ENCODE measurements at places on chromosomes 7 and 10.

DNA sequence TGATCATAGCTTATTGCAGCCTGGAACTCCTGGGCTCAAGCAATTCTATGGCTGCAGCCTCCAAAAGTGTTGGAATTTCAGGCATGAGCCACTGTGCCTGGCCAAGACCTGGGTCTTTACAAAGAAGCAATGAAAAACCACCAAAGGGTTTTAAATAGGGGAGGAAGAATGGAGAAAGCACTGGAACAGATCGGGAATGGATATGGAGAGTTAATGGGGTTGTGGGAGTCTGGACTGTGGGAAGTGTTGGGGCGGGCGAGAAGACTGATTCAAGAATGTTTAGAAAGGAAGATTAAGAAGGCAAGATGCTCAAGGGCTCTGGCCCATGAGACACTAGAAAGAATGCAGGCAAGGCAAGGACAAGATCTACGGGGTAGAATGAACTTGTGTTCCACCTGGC is 98.5 kb downstream of the CARD11 start:
- DNase-seq: no peak

DNA sequence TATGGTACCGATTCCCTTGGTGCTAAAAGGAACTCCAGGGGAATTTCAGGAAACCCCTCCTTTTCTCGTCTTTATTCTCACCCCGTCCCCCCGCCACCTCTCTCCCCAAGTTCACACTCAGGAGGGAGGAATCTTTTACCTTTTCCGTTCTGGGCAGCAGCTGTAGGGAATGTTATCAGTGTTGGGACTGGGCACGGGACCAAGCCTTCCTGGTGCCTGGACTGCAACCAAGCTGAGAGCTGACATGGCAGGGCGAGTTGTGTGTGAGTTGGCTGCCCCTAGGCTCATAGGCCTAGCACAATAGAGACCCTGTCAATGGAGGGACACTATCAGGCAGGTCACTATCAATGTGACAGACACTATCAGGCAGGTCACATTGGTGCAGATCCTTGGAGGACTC is 121.4 kb downstream of the TCF7L2 start:
- DNase-seq: no peak

- DNase-seq: no peak
Measured at GRCh38 chr7:16207321-16207720, 214.0 kb downstream of the CRPPA start.

DNA sequence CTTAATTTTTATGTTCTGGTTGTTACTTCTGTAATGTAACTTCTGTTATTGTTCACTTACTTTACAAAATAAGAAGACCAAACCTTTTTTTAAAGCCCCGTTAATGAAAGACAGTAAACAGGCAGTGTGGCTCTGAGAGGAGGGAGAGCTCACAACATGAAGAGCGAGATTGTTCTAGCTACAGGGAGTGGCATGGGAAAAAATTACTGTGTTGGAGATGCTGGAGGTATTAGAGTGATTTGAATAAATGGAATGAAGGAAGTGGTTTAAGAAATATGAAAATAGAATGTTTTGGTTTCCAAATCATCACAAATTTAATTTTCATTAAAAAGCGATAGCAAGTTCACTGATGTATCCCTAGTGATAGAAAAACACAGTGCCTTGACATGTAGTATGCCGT is 31.8 kb downstream of the REEP3 start:
- DNase-seq: no peak

GRCh38 chr10:71270301-71271220 is 48.5 kb upstream of the SLC29A3 start:
- no peak for DNase-seq

GRCh38 chr10:119115926-119116325 is 12.0 kb downstream of the DENND10 start:
- no peak for DNase-seq

DNA sequence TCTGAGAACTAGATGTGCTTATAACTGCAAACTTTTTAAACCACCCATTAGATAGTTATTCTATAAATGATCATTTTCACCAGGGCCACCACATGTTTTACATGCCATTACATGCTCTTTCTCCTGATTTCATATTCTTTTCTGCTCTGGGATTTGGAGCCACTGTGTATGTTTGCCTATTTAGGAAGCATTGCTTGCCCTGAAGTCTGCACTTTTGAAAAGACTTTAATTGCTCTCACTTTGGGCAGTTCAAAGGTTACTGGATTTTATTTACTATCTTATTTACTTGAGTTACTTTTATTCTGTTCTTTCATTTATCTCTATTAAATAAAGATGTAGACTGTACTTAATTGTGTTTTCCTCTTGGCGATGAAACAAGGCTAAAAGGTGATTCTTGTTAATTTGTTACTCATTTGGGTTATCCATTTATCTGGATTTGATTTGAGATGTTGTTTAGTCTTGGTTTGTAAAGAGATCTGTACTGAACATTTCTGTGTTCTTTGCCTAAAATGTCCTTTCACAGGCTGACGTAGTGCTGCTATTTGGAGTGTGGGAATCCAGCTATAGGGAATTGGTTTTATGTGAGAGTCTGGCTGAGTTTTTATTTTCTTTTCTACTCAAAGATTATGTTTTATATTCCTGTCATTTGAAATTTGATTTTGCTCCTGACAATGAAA is 88.8 kb downstream of the SUGCT start:
- DNase-seq: no peak

- DNase-seq: no peak
Measured at GRCh38 chr10:98414578-98414931, 427 bp downstream of the PYROXD2 start.

- DNase-seq: no peak
Measured at GRCh38 chr7:18402488-18403183, 92.9 kb upstream of the HDAC9 start.

GRCh38 chr7:129798616-129799349 is 154.0 kb downstream of the UBE2H start:
- DNase-seq: no peak

GRCh38 chr7:18353339-18353738 is 142.2 kb upstream of the HDAC9 start:
- no peak for DNase-seq

DNA sequence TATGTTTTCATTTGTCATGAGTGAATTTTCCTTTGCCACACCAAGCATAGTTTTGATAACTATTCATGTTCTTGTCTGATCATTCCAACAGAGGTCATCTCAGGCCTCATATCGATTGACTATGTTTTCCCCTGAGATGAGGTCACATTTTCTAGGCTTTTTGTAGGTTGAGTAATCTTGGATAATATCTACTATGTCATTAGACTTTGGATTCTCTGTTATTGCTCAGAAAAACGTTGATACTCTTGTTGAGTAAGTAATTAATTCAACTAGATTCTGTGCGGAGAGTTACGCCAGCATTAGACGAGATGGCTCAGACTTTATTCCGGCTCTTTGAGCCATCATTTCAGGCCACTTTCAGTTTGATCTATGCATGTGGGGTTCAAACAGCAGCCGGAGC is 57.7 kb downstream of the KLF6 start:
- DNase-seq: no peak

DNA sequence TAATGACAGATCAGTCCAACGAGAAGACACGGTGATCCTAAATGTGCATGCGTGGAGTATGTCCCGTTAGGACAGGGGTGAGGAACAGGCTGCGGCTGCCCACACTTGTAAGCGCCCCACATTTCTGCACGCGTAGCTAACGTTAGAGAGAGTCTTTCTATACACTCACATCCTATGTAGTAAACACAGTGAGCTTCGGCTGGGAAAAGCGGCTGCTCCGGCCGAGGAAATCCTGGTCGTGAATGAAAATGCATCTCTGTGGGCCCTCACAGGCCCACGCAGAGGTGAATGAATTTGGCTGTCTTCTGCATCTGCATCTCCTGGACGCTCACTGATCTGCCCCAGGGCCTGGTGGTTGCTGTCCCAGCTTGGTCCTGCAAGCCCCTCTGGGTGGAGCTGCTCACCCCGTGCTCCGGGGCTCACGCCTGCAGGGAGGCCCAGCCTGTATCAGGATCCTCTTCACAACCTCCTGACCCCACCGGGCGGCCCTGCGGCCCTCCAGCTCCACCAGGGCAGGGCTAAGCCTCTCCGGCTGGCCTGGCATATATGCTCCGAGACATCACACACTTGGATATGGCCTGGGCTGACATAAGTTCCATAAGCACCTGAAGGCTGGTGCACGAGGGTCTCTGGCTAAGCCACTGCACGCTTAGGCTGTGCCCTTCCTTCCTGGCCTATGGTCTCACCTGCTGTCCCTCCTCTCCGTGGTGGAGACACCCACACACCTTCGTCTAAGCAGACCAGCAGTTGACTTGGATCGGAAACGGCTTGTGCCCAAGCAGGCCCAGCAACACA is 117.9 kb upstream of the DIP2C start:
- no peak for DNase-seq

GRCh38 chr7:108024538-108024937 is 21.6 kb upstream of the LAMB1 start:
- DNase-seq: no peak

- DNase-seq: no peak
Measured at GRCh38 chr10:124709861-124710260, 34.3 kb downstream of the FAM53B start.

DNA sequence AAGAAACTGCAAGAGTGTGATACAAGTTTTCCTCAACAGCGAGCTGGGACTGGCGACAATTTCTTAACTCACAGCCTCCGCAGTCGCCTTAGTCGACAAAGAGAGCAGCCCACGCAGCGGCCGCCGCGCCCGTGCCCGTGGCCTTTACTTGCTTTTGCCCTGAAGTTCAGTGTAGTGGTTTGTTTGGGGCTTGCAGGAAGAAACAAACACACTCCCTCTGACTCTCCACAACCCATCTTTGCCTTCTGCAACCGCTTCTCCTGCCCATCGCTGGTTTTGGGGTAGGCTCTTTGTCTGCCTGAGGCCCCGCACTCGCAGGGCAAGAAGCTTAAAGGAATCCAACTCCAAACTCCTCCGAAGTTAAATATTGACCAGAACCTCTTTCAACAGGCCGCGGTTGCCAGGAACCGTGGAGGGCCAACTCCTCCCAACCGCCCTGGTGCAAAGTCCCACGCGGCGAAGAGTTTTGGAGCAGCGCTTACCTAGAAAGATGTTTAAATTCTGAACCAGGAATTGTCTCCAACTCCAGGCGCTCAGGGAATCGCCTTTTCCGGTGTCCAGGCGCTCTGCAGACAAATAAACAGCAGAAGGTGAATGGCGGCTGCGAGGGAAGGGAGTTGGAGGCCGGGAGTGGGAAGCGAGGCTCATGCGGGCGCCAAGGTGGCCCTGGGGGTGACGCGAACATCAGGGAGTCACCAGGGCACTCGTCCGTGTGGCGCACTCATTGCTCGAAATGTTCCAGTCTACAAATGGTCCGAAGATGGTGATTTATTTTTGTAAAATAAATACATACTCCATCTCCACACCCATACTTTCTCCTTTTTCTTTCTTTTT is 8.3 kb downstream of the HOXA4 start:
- no peak for DNase-seq

- DNase-seq: no peak
Measured at GRCh38 chr10:32501906-32502305, 56.0 kb downstream of the CCDC7 start.

GRCh38 chr7:77427996-77428603 is 12.0 kb upstream of the GSAP start:
- DNase-seq: no peak

- DNase-seq: no peak
Measured at GRCh38 chr7:127365164-127365956, 27.1 kb downstream of the ZNF800 start.

GRCh38 chr7:151336027-151336708 is 5.4 kb upstream of the NUB1 start:
- DNase-seq: no peak

DNA sequence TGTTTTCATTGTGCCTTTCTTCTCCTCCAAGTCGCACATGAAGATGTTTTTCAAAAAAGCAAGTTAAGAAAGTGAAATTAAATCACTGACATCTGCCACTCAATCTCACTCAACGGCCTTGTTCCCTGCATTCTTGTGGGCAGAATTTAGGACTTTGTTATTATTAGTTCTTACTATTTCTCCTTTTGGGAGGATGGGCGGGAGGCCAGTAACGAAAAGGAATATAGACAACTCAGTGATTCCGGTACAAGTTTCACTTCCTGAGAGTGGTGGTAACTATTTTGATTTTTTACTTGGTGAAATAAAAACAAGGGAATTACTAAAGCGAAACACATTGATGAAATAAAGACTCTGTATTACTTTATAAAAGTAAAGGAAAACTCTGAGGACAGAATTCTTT is 231.9 kb upstream of the HABP2 start:
- DNase-seq: no peak

DNA sequence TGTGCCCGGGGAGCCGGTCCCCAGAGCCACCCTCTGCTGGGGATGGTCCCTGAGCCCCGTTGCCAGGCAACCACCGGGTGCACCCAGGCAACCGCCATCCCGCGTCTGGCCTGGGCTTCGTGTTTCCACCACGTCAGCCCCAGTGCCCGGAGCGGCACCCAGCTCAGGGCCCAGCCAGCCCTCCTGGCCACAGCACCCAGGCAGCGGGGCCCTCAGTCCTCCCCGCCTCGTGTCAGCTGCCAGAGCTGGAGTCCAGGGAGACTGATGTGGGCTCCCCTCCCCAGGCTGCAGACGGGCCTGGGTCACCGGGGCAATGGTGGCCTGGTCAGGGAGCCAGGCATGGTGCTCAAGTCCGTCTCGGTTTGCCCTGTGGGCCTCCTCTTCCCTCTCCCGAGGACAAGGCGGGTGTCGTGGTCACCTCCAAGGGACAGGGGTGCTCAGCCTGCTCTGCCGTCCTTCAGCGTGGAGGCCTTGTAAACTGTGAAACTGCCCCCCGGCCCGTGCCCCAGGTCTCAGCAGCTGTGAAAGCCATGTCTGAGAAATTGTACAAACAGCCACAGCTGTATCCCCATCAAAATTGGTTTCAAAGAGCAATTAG is 72.5 kb downstream of the MICALL2 start:
- DNase-seq: no peak

DNA sequence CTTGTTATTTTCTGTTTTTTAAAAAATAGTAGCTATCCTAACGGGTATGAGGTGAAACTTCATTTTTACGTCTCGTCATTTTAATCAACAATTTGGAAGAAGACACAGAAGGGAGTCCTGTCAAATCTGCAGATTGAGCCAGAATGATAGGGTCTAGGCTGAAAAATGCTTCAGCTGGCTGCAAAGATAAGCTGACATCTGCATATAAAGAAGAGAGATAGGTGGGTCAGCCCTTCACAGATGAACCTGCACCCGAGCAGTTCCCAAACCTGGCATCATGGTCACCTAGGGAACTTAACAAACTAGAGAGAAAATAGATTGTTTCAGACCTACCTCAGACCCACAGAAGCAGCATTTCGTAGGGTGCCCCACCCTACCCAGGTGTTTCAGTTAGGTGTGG is 35.2 kb upstream of the BMPR1A start:
- no peak for DNase-seq
